ENCODE measurements at places on chromosomes 1 and 21.

- DNase-seq = no peak
Observed at GRCh38 chr1:81999364-81999763, 198.6 kb downstream of the ADGRL2 start.

DNA sequence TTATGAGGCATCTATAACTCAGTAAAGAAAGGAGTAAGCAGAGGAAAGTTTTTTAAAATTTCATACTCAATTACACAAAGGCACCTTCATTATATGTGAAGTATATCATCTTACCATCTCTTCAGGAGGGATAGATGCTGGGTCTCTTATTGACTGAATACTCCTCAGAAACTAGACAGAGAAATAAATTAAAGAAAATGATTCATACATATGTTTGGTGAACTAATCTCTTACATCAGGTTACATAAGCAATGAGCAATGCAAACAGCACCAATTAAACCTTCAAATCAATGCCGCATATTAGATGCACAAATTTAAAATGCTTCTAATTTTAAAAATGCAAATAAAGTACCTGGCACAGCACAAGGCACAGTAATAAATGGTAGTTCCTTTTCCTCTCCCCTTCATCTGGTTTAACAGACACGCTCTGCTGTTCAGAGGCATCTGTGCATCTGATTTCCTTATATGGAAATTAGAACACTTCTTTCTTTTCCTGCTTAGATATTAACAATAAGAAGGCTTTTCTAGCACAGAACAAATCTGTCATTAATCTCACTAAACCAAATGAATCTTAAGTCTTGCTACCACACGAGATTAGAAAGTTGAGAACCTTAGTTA, 20.0 kb downstream of the SCYL3 start:
- DNase-seq = no peak

DNA sequence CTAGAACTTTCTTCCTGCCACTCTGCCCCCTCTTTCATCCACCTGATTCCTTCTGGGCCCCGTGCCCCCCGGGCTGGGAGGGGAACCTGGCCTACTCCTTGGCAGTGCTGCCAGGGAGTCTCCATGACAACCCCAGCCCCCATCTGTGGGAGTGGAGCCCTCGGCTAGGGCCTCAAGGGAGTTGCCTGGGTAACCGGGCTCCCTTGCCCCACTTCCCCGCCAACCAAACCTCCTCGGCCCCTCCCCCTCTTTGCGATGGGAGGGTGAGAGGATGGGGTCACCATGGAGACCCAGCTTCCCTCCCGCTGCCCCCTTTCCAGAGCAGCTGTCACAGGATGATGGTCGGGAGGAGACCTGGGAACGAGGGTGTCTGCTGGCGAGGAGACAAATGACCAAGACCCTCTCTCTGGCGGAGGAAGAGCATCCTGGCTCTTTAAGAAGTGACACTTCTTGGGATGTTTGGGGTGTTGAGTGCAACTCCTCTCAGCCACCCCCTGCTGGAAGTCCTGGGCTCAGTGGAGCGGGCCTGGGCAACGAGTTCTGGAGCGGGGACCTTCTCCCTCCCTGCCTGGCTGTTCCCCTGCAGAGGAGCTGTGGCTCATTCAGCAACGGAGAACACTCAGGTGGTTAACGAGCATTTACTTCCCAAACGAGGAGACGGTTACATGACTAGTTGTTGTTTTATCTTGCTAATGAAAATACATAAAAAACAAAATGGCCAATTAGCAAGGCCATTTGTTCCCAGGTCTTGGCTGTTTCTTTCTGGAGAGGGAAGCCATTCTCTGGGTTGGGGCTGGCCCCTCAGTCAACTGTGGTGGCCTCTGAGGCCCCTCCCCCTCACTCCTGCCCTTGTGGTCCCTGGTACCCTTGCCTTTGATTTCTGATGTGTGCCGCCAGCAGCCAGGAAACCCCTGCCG, 82.8 kb downstream of the UBIAD1 start:
- no peak for DNase-seq

DNA sequence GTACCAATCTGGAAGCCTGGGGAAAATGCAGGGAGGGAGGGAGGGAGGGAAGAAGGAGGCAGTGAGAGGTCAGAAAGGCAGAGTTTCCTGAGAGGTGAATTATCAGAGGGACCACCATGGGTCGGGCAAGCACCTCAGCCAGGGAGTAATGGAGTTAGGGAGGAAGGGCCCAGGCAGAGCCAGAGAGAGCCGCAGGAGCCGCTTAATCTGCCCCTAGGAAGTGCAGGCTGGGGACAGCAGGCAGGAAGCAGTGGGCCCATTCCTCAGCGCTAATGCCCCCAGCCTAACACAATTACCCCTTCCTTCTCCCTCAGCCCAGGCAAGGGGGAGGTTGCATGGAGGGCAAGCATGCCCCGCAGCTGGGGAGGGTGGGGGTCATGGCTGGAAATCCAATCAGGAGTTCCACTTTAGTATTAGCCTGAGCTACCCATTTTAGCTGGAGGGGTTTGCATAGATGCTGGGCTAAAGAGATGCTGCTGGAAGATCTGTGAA, 109.0 kb downstream of the TMEM53 start:
- no peak for DNase-seq

DNA sequence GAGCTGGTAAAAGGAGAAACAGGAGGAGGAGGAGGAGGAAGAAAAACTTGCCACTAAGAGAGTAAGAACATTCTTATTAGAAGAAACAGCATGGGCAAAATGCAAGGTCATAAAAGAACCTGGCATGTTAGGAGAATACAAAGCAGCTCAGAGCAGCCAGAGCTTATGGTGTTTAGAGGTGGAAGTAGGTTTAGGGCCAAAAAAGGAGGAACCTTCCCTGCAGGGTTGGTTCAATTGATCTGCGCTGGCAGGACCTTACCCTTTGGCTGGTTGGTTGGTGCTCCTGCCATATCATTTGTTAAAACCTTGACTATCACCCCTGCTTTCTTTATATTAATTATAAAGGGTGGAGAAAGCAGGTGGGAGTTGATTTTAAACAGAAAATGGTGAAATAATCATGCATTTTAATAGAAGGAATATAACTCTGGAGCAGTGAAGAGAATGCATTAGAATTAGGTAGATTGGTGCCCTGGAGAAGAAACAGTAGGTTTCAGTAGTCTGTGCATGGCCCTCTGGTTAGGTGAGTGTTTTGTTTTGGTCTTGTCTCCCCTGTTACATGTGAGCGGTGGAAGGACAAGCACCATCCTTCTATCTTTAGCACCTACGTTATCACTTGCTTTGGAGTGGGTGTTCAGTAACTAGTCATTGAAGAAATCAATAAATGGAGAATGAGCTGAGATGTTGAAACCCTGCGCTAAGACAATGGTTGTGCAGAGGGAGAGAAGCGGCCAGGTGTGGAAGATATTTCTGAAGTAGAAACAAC, 110.4 kb upstream of the NGF start:
- DNase-seq = no peak

GRCh38 chr1:91712981-91713841, 172.7 kb downstream of the TGFBR3 start:
- peak; percentile 63 for DNase-seq

DNA sequence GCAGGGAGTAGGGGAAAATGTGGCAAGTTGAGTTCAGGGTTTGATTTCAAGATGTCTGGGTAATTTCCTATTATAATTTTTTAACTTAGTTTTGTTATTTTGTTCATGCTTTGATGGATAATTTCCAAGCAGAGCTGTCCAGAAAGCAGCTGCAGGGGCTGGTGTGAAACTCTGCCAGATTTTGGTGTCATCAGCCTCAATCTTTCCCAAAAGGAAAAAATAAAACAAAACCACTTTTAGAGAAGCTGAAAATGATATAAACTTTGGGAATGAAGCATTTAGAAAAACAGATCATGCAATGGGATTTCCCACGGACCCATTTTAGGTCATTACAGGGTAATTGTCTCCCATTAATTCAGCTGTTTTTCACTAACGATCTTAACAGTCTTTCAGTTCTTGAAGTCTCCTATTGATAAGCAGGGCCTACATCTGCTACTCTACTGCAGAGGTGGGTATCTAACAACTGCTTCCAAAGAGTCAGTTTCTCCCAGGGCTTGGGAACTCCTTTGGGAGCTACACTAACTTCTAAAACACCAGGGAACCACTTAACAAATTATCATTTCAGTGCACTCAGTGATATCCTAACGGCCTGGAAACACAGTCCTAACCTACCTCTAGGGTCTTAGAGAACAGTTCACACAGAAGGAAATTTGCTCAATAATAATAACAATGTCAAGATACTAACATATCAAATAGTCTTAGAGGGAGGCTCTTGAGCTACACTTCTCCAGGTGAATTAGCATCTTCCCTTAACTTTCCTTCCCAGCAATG, 12.3 kb downstream of the ZNF436 start:
- DNase-seq = no peak

- DNase-seq = peak; percentile 86
Observed at GRCh38 chr1:85580872-85581801, 576 bp downstream of the CCN1 start.

- DNase-seq = no peak
Observed at GRCh38 chr1:35386959-35387358, 118.5 kb downstream of the ZMYM4 start.

DNA sequence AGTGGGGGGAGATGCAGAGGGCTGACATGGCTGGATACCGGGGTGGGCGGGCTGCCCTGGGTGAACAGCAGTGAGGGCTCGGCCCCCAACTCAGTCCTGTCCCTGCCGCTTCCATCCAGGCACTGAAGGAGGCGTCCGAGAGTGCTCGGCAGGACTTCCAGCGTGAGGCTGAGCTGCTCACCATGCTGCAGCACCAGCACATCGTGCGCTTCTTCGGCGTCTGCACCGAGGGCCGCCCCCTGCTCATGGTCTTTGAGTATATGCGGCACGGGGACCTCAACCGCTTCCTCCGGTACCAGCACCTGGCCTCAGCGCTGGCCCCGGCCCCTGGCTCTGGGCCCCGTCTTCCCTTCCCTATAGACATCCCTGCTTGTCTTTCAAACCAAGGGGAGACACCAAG, 15.6 kb downstream of the NTRK1 start:
- DNase-seq = no peak

- DNase-seq = no peak
Observed at GRCh38 chr1:201720522-201720844, 108.5 kb upstream of the IPO9 start.

- DNase-seq = no peak
Observed at GRCh38 chr1:20732071-20732587, 374 bp downstream of the SH2D5 start.

Measured in K562 (cell line).